ENCODE measurements at places on chromosomes 5 and 9.

- no peak for ATAC-seq
These were observed 33.4 kb upstream of the TNFAIP8 start for GRCh38 chr5:119322312-119322947.

- ATAC-seq: no peak
These were observed 32.7 kb upstream of the SPARC start for GRCh38 chr5:151719228-151720000.

DNA sequence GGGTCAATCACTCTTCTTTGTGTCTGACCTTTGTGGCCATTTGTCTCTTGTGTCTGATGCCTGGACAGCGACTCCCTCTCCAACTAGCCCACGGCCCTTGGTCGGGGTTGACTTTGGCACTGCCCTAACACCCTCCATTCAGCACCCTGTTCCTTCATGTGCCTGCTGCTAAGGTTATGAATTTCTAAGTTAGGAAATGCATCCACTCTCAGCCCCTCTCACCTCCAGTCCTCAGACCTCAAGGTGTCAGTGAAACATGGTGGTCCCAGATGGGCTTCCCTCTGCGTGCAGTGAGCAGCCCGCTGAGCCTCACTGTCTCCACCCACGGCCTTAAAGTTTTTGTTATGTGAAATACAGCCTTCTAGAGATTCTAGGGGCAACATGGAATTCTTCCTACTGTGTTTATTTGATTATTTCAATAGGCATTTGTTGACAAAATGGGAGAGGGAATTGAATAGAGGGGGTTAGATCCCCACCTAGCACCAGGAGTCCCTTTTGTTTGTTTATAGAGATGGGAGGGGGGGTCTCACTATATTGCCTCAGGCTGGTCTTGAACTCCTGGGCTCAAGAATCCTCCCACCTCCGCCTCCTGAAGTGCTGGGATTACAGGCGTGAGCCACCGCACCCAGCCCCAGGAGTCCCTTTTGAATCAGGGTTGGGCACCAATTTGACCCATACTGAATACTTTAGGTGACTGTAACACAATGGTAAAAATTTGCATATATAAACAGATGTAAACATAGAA, 1.6 kb upstream of the GLIPR2 start:
- no peak for ATAC-seq

DNA sequence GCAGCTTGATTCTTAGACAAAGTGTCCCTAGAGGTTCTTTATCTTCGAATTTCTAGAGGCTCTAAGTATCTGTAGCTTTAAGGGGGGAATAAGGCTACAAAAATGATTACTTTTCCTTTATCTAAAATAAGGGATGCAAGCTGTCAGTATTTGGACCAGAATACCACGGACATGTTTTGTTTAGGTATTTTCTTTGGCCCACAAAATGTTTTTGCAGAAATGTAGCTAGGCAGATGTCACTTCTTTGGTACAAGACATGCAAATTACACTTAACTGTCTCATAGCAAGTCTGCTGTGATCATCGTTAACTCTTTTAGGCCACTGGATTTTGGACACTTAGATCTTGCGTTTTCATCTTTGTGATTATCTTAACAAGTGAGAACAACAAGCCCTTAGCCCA, 2.5 kb downstream of the SPINK7 start:
- no peak for ATAC-seq

DNA sequence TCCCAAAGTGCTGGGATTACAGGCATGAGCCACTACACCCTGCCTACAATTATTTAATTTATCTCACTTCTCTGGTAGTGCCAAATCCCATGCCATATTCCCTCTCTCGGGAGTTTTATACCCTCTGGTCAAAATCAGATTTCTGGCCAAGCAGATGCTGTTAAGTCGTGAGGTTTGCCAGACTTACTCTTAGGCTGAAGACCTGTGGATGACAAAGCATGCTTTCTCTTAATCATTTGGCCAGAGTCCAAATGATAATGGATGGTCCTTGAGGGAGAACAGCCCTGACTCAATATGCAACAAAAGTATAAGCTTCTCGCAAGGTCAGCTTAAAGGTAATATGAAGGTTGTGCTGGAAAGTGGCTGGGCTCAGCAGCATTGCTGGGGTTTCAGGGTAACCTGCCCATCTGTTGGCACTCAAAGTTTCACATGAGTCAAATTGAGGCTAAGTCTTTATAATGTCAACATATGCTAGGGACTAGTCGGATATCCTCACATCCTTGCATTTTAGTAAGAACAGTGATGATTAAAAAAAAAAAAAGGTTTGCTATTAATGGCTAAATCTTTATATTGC, 280.1 kb downstream of the KIF4B start:
- ATAC-seq: no peak

GRCh38 chr5:13917061-13917460, 27.4 kb downstream of the DNAH5 start:
- ATAC-seq: no peak

- no peak for ATAC-seq
These were observed 12.6 kb downstream of the ZNF462 start for GRCh38 chr9:106875529-106875928.

DNA sequence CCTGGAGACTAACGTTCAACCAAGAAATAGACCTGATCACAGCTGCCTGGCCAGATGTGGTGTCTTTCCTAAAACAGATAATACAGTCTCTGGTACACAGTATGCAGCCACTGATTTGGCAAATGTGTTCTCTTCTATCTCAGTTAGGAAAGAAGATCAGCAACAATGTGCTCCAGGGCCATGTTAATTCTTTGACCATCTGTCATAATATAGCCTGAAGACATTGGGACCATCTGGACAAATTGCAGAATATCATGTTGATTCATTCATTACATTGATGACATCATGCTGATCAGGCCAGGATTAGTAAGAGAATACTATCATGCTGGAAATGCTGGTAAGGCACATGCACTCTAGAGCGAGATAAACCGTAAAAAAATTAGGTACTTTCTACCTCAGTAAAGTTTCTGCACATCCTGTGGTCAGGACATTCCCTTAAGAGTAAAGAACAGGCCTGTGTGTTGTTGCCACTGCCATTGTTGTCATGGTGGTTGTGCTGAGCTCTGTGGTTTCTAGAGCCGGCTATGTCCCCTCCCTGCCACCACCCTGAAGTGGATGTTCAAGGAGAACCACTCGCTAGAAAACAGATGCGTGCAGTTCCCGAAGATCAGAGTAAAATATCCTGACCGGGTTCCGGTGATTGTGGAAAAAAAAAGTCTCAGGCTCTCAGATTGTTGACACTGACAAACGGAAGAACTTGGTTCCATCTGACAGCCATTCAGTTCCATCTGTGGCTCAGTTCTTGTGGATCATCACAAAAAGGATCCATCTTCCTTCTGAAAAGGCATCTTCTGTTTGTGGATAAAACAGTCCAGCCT, 6.4 kb upstream of the JMY start:
- peak; percentile 34 for ATAC-seq

DNA sequence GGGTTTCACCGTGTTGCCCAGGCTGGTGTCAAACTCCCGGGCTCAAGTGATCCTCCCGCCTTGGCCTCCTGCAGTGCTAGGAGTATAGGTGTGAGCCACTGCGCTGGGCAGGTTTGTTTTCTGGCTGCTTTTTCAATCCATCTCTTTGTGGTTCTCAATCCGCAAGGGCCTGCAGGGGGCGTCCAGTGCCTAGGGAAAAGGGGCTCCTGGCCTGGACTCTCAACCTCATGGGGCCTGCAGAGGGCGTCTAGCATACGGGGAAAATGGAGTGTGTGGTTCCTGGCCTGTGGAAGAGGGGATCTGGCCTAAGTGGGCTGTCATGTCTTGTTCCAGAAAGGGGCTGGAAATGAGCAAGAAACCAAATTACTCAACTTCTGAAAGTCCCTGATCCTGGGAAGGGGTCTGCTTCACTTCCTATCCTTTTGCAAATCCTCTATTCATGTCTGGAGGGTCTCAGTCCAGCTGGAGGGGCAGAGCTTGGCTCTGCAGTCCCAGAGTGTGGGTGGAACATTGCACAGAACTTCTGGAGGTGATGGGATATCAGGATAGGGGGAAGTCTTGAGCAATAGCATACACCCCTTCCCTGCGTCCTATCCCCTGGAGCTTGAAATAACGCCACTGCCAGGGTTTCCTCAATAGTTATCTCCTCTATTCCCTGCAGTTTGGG, 12.7 kb upstream of the CCL27 start:
- peak; percentile 47 for ATAC-seq

- no peak for ATAC-seq
These were observed 341.3 kb downstream of the DRD1 start for GRCh38 chr5:175102717-175103116.

All from motor neuron (in vitro differentiated cells).